ENCODE measurements at places on chromosomes 7 and 10.

DNA sequence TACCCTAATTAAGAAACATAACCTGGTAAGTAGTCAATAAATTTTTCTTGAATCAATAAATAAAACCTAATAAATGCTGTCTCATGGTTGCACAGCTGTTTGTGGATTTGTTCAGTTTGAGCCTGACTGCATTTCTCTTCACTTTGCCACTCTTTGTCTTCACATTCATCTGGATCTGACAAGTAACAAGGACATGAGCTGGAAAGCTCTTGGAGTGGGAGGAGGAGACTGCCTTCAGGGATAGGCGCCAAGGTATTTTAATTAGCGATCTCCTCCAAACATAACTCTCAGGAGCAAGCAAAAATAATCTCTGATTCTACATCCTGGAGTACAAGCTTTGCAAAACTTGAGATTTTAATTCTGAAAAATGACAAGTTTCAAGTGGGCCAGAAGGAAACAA, 251.0 kb downstream of the BMPER start:
- H3K27ac ChIP-seq = no peak overlapping the region
- DNase-seq = no peak
- no peaks in the 10 kb centered on the region for H3K27me3 ChIP-seq

DNA sequence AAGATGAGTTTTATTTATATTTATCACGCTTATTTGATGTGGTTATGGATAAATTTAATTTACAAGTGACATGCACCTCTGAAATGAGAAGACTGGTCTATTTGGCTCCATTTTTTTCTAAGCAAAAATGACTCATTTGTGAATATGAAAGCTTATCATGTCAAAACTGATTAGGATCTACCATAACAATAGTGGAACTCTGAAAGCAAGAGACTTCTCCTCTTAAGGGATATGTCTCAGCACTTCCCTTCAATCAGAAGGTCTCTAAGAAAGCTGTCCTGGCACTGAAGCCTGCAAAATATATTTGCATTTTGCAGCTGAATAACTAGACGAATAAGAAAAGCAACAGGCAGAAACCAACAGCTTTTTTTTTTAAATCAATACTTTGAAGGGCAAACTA, 12.7 kb downstream of the FAS start:
- H3K4me1 ChIP-seq = peaks cover 14% of the 10 kb centered on the region
- H3K4me3 ChIP-seq = no peak overlapping the region
- peak; percentile 74 for DNase-seq
- H3K27me3 ChIP-seq = peaks cover 5% of the 10 kb centered on the region
- no peaks in the 10 kb centered on the region for H3K36me3 ChIP-seq

- no peak overlapping the region for H3K4me3 ChIP-seq
- H3K27me3 ChIP-seq = no peaks in the 10 kb centered on the region
- no peak for DNase-seq
- no peaks in the 10 kb centered on the region for H3K36me3 ChIP-seq
- H3K27ac ChIP-seq = no peak overlapping the region
These were observed 585.0 kb downstream of the AUTS2 start for GRCh38 chr7:70183278-70183677.

DNA sequence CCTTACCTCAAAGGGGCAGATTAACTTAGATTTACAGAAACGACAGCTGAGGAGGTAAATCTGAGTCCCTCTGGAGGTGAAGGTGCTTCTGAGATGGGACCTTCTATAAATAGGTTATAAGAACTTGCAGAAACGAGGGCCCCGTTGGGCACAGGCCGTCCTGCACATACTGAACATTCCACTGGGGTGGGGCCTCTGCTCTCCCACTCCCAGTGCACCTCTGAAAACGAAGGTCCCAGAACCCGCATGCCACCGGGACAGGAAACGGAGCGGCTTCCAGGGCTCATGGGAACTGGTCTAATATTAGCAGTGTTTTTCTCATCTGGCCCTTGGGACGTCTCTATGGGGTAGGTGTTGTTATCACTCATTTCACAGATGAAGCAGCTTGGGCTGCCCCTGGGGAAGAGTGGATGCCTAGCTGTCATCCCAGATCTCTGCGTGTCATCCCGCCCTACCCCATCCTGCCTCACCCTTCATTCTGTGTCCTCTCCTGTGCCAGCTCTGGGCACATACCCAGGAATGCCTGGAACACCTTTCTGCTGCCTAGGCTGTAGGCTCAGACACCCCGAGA, 19.6 kb downstream of the C10orf62 start:
- no peak for DNase-seq
- H3K4me3 ChIP-seq = no peak overlapping the region

- no peak overlapping the region for H3K27ac ChIP-seq
- no peak for DNase-seq
- H3K4me3 ChIP-seq = no peak overlapping the region
- H3K36me3 ChIP-seq = no peaks in the 10 kb centered on the region
These were observed 46.9 kb downstream of the VWA2 start for GRCh38 chr10:114285961-114286441.
